ENCODE measurements at places on chromosomes 1 and 21. TPM values are rescaled to one million over a fixed set of nuclear protein-coding genes. Genes with fewer than 3 reads are reported as not detected.

DNA sequence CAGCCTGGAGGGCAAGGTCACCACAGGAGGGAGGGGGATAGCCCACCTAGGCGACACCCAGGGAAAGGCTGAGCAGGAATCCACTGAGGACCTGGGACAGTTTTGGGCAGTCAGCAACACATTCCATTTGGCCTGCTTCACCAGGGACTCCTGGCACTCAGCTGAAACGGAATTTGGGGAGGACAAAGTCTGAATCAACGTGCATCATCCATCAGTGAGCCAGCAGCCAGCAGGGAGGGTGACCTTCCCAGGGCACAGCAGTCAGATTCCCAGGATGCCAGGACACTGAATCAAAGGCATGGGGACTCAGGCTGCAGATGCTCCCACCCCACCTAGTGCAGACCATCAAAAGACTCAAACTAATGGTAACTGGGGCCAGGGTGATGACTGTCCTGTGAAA is 4.6 kb downstream of the SH3BP5L start:
- no peak overlapping the region for H3K27ac ChIP-seq
- no peak for DNase-seq
- H3K27me3 ChIP-seq = no peaks in the 10 kb centered on the region
- H3K4me1 ChIP-seq = peaks cover 28% of the 10 kb centered on the region
- H3K36me3 ChIP-seq = peaks cover 9% of the 10 kb centered on the region

DNA sequence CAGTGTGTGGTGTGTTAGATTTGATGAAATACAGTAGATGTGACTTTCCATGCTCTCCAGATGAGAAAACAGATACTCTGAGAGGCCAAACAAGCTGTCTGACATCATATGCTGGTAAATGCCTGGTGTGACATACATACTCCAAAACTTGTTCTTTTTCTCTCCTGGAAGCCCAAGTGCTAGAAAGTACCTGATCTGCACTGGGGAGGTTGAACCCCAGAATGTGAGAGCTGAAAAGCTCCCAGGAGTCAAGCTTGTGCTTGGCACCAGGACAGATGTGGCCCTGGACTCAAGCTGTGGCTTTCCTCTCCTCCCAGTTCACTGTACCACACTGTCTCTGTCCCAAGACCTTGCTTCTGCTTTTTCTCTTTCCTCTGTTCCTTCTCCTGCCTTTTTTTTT is 389.0 kb upstream of the USP24 start:
- peaks cover 9% of the 10 kb centered on the region for H3K36me3 ChIP-seq
- no peaks in the 10 kb centered on the region for H3K27me3 ChIP-seq
- DNase-seq = no peak
- H3K4me3 ChIP-seq = no peak overlapping the region

The AGBL4 gene
- total RNA-seq = 0.42 TPM

DNA sequence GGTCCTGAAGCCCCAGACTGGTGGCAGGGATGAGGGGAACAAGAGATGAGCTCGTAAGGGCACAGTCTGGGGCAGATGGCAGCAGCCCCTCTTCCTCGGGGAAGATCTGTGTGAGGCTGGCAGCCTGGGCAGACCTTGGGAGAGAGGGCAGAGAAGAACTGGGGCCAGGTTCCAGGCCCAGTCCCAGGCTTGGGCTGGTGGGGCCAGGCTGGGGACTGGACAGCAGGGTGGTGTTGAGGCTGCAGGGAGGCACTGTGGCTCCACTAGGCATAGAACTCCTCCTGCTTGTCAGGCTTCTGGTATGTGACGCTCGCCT is 35.7 kb downstream of the SDC3 start:
- H3K4me3 ChIP-seq = no peak overlapping the region
- no peaks in the 10 kb centered on the region for H3K27me3 ChIP-seq
- H3K36me3 ChIP-seq = no peaks in the 10 kb centered on the region
- DNase-seq = no peak

GRCh38 chr1:16996845-16997244 is 14.9 kb downstream of the ATP13A2 start:
- H3K27me3 ChIP-seq = no peaks in the 10 kb centered on the region
- DNase-seq = no peak
- no peak overlapping the region for H3K4me3 ChIP-seq
- H3K27ac ChIP-seq = no peak overlapping the region
- no peaks in the 10 kb centered on the region for H3K4me1 ChIP-seq
- H3K36me3 ChIP-seq = peaks cover 14% of the 10 kb centered on the region
